GM12864 (cell line): ENCODE measurements at places on chromosomes 12 and 14.

- no peak for DNase-seq
Observed at GRCh38 chr14:104686624-104687517, 2.5 kb upstream of the INF2 start.

DNA sequence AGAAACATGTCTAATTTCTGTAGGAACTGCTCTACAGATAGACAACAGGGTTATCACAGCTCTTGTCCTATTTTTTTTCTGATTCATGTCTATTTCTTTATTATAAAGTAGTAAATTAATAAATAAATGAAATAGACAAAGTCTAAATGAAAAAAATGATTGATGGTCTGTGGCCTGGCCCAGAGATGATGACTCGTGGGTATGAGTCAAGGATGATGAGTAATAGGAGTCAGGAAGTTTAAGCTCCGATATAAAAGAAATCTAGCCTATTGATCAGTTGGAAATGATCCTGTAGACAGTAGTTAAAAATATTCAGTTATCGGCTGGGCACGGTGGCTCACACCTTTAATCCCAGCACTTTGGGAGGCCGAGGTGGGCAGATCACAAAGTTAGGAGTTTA, 90.6 kb upstream of the RTL1 start:
- no peak for DNase-seq

DNA sequence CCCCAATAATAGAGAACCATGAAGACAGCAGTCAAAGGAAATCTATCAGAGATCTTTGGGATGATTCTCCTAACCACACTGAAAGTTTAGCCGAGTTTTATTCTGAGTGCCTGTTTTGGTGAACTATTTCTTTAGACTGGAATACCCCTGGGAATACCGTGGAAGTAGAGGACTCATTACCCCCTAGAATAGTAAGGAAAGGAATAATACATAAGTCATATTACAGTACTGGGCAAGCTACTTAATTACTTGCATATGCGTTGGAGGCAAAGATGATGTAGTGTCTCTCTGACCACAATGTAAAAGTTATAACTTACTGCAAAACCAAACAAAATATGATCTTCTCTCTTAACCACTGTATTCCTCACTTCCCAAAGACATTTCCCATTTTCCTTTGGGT, 25.5 kb downstream of the ZC2HC1C start:
- no peak for DNase-seq

DNA sequence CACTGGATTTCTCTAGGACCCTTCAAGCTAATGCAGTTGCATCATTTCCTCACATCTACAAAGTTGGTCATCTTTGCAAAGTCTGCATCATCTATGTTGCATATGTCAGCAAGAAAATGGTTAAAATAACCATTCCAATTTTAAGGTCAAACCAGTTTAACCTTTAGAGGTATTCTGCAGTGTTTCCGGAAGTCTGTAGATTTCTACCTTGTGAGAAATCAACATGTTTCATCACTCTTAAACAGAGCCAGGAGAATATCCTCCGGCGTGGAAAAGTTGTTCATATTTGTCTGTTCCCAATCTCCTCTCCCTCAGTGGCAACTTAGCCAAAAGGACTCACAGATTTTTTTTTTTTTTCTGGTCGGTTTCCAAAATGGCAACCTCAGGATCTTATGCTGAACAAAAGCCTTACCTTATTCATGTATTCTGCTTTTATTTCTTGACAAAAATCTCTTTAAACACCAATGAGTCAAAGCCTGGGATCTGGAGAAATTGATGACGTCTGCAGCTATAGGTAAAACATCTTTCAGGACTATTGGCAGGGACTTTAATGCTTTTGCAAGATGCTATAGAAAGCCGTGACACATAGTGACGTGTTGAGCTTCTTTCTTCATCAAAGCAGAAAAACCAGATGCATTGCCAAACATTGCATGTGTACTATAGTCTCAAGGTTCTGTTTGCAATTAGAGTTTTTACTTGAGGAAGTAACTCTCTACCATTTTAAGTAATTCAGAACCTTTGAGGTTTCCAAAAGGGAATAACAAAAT, 16.0 kb upstream of the CDK17 start:
- no peak for DNase-seq

DNA sequence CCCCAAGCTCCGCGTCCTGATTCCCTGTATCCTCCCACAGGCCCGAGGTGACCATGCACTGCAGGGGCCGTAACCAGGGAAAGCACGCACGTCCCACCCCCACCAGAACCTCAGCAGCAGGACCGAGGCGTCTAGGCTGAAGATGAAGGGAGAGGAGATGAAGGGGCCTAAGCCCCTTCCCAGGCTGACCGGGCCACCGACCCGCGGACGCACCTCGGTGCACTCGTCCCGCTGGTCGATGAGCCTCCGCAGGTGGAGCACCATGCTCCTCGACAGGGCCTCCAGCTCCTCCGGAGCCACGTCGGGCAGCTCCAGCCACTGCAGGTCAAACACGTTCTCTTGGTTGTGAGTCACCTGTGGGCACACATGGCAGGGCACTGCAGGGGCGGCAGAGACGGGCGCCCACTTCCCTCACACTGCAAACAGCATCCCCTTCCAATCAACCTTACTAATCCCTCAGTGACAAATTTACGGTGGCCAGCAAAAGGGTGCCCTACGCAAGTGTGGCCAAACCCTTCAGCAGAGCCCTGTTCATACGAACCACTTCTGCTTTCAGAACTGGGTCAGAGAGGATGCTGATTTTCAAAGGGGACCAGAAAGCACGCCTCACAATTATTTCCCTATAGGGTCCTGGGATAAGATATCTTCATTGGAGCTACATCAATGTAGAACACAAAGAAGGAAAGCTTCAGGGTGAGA, 77.8 kb downstream of the CCDC88C start:
- DNase-seq: no peak

DNA sequence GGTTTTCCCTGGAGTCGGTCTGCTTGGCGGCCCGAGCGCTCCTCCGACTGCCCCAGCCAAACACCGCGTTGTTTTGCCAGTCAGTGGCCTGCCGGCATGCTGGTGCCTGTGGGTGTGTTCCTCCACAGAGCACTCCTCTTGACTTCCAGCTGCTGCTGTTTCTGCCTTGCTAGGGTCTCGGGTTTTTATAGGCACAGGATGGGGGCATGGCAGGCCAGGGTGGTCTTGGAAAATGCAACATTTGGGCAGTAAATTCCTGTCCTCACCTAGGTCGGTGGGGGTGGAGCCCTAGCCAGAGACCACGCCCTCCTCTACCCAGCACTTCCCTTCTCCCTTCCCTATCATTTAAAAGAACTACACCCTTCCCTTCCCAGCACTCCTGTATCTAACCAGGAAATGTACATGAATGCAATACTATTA, 34.7 kb upstream of the VASH1 start:
- DNase-seq: no peak

DNA sequence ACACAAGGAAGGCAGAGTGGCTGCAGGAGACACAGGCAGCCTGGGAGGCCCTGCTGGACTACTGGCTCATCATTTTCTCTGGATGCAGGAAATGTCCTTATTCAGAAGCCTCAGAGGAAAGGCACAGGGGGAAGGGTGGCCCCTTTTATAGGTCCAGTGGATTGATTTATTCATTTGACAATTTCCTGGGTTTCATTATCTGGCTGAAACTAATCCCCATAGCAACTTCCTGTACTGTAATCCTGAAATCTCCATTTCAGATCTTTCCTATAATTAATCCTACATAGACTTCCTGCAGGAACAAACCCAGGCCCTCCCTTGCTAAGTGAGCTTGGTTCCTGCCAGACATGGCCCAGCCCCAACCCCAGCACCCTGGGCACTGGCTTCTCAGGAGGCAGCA, 23.0 kb downstream of the KRT76 start:
- DNase-seq: no peak

- DNase-seq: no peak
Observed at GRCh38 chr14:31894351-31894750, 182.8 kb upstream of the ARHGAP5 start.

DNA sequence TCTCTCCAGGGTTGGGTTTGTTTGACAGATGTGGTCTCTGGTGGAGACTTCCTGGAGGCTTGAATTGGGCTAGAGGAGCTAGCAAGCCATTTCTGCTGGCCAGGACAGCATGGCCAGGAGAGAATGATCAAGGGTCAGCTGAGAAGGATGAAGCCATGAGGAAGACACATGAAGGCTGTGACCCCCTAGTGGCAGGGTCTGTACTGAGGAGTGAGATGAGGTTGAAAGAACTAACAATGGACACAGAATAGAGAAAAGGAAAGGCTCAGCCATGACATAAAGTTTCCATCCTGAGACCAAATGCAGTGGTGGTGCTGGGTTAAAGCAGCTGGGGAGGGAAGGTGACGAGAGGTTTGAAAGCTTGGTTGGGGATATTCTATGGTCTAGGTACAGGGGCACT, 89.9 kb downstream of the NT5DC3 start:
- DNase-seq: no peak

GRCh38 chr12:129659961-129660622, 243.7 kb downstream of the TMEM132D start:
- no peak for DNase-seq

- peak; percentile 31 for DNase-seq
Observed at GRCh38 chr12:79997096-79997791, 62.3 kb upstream of the PPP1R12A start.

DNA sequence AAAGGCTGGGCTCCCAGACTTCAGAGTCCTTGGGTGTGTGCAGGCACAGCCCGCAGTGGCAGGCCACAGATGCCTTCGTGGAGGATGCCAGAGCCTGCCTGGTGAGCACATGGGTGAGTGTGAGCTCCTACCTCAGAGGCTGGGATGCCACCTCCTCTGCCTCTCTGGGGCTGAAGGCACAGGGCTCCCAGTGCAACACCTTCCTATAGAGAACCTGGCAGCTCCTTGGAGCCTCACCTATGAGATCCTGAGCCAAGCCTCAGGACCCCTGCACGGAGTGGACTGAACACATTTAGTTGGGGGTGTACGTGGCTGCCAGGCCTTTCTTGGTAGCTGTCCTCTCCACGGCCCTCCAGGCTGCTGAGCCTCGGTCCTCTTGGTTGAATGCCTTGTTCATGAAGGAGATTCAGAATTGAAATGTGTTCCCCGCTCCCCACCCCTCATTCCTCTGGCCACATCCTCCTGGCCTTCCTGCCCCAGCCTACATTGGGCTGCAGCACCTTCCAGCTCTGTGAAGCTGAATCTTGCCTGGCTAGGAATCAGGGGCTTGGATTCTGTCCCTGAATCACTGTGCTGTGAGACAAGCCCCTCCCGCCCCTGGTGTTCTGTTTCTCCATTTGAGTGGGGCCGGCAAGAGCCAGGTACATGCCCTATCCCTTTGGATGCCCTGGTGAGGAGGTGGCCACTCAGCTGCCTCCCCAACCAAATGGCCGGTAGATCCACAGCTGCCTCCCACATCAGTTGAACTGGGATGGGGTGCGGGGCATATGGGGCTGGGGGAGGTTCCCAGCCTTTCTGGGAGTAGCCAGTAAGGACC, 38.7 kb upstream of the TRAF3 start:
- DNase-seq: no peak

DNA sequence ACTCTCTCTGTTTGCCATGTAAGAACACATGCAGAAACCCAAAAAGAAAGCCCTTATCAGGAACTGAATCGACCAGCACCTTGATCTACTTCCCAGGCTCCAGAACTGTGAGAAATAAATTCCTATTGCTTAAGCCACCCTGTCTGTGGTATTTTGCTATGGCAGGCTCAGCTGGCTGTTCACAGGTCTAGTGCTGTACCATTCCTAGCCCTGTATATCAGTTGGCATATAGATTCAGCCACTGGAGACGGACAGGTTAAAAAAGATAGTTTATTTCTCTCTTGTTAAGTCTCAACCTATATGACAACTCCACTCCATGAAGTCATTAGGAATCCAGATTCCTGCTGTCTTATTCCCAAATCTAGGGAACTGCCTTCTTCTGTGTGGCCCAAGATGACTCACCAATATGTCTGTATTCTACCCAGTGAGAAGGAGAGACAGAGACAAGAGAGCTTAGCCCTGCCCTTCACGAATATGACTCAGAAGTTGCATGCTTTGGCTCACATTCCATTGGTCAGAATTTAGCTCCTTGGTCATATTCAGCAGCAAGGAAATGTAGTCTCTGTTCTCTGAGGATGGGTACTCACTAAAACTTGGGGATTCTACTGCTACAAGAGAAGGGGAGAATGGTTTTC, 57.0 kb downstream of the PLEKHG7 start:
- DNase-seq: no peak

GRCh38 chr14:23568600-23569331, 1.2 kb upstream of the AP1G2 start:
- no peak for DNase-seq

DNA sequence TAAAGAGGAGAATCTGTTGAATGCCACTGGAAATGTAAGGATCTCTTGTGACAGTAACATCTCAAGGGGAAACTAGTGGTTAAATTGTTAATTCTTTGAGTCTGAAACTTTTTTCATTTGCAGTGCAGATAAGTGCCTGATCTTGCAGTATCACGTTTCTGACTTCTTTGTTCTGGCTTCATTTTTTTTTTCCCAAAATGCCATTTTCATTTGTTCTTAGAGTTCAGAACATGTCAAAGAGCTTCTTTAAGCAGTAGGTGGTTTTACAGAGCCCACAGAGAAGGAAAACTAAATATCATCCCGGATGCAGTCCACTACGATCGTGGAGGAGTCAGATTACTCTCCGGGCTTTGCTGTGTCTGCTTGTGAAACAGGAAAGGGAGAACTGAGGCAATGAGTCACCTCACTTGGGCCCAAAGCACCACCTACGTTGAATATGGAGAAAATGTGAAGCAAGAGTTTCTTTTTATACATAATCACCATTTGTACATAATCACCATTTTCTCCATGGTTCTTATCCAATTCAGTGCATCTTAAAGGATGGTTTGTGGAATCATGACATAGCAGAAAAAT, 43.9 kb downstream of the HMGA2 start:
- no peak for DNase-seq

GRCh38 chr14:91078095-91078737, 17.8 kb upstream of the RPS6KA5 start:
- no peak for DNase-seq

DNA sequence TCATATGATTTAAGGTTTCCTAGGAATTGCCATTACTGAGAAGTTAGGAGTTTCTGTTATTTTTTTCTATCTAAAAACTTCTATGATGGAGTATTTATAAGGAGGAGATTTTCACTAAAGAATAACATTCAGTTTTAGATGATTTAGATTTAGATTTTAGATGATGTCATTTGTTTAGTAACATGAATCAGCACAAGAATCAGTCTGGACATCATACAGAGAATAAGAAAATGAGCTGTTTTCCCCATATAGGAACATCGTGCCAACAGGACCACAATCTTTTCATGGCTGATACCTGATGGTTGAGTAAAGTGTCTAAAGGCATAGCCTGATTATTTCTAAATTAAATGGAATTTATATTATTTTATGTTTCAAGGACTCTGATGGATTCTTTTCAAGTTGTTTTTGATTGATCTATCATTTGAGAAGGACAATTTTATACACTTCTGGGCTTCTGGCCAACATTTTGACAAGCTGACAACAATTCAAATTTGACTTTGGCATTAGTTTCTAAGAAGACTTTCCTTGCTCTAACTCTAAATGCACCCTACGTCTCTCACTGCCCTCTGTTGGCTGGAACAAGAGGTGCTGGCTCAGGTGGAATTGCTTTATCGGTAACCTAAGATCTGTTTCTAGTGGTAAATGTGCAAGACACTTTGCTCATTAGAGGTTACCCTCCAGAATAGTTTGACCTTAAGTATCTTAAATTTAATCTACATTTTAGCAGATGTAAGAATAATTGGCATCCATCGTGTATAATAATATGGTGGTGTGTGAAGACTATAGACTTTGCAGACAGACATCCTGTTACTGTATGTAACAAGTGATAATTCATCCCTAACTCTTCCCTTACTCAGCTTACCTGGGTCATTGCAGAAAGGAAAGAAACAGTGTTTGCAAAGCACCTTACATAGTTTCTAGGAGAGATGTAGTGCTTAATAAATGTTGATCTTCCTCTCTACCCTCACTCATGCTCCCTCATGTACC, 42.8 kb upstream of the CPSF6 start:
- DNase-seq: peak; percentile 5

- no peak for DNase-seq
Observed at GRCh38 chr14:23209651-23210423, 26.4 kb upstream of the SLC7A8 start.
